NCI-H1694 (cell line): ENCODE measurements at places on chromosomes 5 and 9.

DNA sequence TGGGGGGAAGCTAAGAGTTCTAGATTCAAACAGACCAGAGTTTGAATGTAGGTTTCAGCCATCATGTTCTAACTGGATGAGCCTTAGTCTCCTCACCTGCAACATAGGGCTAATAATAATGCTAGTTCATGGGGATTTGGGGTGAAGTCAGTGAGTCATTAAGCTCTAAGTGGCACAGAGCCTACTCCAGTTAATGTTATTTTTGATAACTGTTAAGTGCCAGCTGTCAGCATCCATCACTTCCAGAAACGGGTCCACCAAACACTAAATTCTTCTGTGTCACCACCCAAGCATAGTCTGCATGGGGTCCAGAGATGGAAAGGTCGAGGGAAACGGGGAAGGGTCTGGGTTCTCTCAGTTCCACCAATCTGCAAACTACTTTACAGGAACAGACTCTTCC is 1.8 kb upstream of the TSC1 start:
- no peak for DNase-seq

DNA sequence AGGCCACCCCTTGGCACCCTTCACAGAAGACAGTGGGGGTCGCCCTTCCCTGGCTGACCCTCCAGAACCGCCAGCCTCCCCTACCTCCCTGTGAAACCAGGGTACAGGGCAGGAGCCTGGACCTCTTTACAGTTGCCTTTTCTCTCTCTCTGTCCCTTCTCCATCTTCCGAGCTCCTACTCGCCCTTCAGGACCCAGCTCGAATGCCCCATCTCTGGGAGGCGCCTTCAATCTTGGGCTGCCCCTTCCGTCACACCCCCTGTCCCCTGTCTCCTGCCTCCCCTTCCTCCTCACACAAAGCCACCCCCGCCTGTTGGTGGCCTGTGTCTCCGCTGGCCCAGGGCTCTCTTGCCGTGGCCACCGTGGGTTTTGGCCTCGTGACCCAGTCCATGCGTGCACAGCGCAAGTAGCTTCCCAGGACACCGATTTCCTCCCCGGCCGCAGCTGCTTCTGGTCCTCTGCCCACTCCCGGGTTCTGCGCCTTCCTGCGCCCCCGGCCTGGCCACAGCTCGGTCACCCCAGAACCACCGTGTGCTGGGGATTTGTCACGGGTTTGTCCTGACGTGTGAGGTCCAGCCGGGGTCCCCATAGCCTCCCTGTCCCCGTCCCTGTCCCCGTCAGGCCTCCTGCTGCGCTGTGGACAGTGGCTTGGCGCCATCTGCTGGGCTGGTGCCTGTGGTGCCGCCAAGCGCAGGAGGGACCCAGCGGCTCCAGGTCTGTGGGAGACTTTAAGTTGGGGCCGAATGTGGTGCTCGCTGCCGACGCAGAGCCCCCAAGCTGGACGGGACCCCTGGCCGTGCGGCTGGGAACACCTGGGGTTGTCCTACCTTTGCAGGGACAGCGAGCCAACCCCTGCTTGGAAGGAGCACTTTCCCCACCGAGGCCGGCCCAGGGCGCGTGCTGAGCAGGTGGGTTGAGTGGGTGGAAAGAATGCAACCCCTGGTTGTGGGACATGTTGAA is 4.0 kb upstream of the TMEM250 start:
- peak; percentile 46 for DNase-seq

GRCh38 chr5:170315154-170315553 is 17.6 kb upstream of the LCP2 start:
- no peak for DNase-seq

GRCh38 chr9:16870596-16871335 is at the start of gene BNC2:
Gene BNC2, minus strand, starts transcription at chr9:16870670. Its CDS starts 22 bp downstream, at chr9:16870648.
- DNase-seq: no peak

DNA sequence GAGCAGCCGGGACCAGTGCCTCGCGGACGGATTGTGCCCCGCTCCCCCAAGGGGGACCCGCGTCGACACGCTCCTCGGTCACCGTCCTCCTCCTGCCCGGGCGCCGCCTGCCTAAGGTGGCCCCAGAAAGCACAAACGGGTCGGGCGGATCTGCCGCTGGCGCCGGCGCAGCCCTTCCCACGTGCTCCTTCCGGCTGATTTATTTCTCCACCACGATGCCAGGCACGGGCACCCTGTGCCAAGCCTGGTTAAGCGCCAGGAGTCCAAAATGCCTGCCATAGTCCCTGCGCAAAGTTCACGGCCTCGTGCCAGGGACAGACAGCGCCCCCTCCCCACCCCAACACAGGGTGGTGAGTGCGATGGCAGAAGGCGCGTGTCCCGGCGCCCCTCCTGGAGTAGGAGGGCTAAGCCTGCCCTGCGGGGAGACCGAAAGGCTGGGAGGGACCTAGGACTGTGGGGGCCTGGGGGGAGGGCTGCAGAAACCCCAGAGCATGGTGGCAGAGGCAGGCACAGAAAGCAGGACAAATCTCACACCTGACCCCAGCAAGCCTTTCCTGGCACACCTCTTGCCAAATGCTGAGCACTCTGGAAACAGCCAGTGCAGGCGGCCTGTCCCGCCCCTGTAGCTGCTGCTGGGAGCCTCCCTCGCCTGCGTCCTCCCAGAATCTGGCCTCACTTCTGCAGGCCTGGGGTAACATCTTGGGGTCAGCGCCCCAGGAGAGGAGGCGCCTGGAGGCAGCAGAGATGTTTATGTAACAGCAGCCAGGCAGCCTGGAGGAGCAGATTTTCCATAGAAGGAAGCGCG is 1.1 kb upstream of the NOTCH1 start:
- DNase-seq: peak; percentile 25

GRCh38 chr5:126056851-126057622 is 366.2 kb upstream of the GRAMD2B start:
- DNase-seq: no peak

GRCh38 chr5:121913418-121913817 is 48.4 kb upstream of the SRFBP1 start:
- peak; percentile 81 for DNase-seq

GRCh38 chr9:87434366-87434765 is 63.3 kb upstream of the DAPK1 start:
- no peak for DNase-seq

- DNase-seq: no peak
Measured at GRCh38 chr5:10912435-10912834, 151.4 kb upstream of the DAP start.

DNA sequence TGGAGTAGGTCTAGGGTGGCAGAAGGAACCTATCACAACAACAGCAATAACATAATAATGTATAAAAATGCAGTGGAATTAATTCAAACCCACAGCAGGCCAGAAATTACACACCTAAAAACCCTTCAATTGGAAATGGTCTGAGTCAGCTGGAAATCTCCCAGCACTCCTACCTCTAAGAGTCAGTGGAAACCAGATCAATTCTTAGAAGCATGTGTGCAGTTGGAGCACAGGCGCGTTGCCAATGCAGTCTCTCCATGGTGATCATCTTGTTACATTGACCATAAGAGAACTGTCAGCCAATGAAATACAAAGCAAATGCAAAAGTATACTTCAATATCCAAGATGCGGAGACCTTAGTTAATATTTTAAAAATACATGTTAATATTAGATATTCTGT is 15.1 kb upstream of the CSNK1G3 start:
- no peak for DNase-seq

DNA sequence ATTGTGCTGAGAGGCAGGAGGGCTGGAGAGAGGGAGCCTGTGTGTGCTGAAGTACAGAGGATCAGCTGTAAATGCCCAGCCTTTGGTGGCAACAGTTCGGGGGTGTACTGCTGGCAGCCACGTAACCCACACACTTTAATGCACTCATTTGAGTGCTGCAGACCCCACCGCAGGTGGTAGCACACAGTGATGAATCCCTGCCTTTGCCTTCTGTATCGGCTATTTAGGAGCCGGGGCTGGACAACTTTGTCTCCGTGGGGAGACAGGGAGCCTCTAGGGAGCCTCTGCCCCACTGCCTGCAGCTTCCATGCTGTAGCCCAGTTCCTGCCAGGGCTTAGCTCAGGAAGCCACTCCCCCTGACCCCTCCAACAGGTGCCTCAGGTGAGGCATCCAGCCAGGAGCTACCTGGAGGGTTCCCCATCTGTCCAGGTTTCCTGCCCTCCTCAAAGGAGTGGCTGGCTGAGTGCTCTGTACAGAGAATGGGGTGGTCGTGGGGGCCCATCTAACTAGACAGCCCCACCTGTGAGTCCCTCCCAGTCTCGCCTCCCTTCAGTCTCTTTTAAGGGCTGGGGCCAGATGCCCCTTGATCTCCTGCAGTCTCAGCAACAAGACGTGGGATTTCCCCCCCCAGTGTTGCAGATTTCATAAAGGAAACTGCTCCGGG is 44.5 kb downstream of the SECISBP2 start:
- no peak for DNase-seq

- DNase-seq: no peak
Measured at GRCh38 chr9:75896193-75896592, 5.7 kb downstream of the PCSK5 start.

- no peak for DNase-seq
Measured at GRCh38 chr9:134253606-134254205, 72.5 kb upstream of the RXRA start.
